ENCODE measurements at places on chromosomes 3 and 15.

DNA sequence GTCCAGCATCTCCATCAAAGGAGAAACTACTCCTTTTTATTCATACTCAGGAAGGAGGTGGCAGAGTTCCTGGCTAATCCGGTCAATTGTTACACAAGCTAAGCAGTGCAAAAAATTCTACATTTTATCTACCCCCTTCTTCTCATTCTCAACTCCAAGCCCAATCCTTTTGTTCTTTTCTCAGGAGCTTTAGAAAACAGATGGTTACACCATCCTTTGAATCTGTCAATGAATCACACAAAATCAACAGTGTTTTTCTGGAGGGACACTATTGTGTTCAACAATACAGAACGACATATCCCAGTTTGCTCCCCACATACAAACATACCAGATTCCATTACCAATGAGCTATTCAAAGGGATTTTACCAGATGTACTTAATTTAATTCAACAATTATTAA, 362.1 kb downstream of the MAGI1 start:
- DNase-seq, result no peak

DNA sequence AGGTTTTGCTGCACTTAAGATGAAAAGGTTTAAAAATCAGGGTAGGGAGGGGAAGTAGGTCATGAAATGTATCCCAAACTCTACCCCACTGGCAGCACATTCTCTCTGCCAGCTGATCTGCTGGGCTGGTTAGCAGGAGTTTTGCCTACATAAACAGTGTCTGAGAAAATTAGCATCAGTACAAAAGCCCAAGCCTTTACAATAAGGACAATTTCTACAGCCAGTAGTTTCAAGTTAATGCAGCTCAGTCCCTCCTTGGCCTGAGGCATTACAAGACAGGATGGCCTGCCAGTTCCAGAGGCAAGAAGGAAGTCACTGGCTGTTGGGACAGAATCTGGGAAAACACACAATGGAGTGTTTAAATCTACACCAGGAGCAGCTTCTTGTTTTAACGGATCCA, 32.8 kb downstream of the NCEH1 start:
- DNase-seq, result no peak

DNA sequence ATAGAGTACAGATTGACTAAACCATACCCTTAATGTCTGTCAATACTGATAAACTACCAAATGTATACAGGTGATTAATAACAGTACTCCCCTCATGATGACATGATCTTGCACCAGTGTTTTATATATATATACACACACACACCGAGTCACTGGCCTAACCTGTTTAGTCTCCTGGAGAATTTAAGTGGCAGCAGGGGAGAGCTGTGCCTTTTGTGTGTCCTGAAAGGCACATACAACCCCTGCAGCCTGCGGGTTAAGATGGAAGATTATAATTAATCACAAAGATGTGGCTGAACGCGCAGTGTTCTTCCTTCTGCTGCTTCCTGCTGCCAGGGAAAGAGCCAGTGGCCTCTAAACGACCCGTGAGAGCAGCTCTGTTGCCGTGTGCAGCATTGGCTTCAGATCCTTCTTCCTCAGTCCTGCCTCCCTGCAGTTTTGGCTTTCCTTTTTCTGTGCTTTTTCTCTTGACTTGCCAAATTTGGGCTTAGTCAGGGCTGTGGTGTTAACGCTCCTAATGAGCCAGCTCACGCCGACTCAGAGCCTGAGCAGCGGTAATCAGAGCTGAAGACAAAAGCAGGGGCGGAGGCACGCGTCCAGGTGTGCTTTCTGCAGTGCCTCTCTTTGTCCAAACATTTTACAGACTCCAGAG, 42.5 kb upstream of the UBE3A start:
- no peak for DNase-seq

DNA sequence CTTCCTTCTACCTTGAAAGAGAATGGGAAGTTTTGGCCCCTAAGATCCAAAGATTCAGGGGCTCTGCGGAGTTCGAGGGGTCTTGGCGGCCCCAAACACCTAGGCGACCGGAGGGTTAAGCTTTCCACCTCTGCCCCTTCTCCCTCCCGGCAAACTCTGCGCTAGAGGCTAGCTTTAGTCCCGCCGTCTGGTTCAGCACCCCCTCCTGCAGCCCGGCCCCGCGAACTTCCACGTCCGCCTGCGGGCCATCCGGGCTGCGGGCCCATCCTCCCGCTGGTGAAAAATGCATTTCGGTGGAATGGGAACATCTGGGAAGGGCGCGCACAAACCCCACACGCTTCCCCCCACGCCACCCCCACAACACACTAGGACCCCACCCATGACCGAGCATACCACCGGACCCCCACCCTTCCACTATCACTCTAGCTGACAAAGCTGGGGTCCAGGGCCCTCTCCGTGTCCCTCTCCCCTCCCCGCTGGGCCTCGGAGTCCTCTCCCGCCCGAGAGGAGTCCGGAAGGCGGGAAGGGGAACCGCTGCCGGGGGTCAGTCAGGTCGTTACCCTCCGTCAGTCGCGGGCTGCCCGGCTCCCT, 1.0 kb downstream of the SHOX2 start:
- no peak for DNase-seq

- no peak for DNase-seq
Measured at GRCh38 chr3:166783206-166783605, 596.9 kb downstream of the ZBBX start.

- no peak for DNase-seq
Measured at GRCh38 chr3:100455841-100456550, 36.4 kb upstream of the TMEM45A start.

- no peak for DNase-seq
Measured at GRCh38 chr3:185712337-185712736, 112.5 kb downstream of the IGF2BP2 start.

GRCh38 chr3:30661098-30661873, 54.9 kb downstream of the TGFBR2 start:
- peak; percentile 42 for DNase-seq

DNA sequence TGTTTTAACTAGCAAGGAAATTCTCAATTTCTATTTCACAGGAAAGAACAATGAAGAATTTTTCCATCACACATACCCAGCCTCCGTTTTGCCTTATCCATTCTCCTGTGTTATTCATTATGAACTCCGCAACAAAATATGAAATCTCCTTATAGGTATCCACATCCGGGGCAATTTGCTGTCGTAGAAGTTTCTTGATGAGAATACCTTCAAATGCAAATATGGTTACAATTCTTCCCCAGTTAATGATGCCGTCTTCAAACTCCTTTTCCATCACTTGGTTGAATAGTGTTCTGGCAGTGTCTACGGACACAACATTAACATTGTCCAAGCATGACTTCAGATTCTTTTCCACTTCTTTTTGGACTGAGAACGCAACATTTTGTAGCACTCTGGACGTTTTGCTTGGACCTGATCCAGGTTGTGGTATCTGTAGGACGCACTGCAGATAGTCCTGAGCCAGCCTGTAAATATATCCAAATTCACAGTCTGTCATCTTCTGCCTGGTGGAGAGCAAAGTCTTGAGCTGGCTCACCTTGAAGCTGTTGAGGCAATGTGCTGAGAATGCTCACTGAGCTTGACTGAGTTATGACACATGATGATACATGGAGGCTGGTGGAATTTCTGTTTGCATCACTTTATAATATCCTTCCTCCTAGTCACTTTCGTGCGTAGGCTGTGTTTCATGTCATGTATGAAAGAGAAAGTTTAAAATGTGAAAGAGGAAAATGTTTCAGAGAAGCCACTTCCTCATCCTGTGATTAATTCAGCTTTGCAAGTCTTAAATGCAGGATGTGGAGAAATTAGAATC, at the start of gene BCL2A1:
BCL2A1 (minus strand) TSS at position 573 of the 811 bp plus-strand sequence; CDS start at position 496, 77 bp downstream.
- DNase-seq, result peak; percentile 76

DNA sequence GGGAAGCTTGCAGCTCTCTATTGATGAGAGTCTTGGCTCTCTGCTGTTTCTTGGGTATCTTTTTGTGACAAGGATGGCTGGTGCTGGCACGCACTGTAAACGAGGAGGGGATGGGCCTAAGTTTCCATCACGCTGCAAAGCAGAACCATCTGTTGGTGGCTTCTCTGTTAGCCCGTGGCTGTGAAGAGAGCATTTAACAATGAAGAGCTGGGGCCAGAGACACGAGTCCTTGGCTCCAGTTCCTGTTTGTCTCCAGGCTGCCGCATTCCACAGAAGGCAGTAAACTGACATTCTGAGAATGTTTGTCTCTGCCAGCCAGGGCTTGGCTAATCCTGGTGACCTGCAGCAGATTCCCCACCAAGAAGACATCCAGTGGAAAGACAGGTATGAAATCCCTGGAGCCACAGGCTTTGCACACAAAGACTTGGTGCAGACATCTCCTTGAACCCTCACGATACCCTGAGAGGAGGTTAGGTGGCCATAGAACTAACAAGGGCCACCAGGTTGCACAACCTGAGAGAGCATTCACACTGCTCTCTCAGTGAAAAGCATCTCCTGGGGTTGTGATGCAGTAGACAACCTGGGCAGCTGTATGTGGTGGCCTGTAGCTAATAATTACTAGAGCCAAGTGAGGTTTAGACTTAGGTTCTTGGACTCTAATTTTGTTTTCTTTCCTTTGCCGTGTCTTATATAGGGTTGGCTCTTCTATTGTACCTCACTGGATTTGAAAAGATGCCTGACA, 130.9 kb downstream of the ASB7 start:
- no peak for DNase-seq

- DNase-seq, result no peak
Measured at GRCh38 chr15:70345251-70346019, 247.7 kb upstream of the TLE3 start.

DNA sequence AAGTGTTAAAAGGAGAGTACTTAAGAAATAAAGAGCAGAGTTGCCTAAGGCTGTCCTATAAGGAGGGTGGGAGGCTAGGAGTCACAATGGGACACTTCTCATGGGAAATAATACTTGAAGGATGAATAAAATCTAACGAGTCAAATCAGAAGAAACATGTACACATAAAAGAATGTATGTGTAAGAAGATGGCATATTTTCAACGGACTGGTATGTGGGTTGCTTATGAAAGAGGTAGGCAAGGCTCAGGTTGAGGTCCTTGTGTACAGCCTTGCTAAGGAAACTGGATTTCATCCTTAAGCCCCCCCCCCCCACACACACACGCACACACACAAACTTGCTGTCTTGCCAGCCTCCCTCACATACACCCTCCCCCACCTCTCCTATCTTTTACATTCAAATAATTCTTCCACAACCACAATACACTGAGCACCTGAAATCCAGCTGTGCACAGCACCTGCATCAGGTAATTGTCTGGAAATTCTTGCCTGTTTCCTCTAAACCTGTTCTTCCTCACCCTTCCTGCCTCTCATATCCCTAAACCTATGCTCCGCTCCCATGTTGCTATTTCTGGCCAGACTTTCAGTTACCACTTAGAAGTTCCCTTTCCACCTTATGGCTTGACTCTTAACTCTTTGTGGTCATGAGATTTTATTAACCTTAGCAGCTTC, 79.2 kb downstream of the FMN1 start:
- DNase-seq, result no peak

GRCh38 chr3:159727506-159727905, 261.1 kb upstream of the IL12A start:
- DNase-seq, result no peak

DNA sequence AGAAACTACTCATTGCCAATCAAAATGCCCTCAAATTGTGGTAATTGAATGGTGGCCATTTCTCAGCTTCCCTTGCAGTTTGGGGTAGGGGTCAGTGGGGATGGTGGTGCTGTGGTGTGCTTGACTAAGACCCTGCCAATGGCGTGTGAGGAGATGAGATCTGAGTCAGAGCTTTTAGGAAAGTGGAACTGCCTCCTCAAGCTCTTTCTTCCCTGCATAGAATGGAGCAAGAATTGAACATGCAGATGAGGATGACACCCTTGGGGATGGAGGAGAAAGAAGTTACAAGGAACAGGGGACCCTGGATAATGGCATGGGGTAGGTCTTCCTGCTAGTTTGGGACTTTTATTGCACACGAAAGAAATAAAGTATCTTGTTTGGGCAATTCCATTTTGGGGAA, 188.0 kb downstream of the PEX5L start:
- DNase-seq, result no peak

DNA sequence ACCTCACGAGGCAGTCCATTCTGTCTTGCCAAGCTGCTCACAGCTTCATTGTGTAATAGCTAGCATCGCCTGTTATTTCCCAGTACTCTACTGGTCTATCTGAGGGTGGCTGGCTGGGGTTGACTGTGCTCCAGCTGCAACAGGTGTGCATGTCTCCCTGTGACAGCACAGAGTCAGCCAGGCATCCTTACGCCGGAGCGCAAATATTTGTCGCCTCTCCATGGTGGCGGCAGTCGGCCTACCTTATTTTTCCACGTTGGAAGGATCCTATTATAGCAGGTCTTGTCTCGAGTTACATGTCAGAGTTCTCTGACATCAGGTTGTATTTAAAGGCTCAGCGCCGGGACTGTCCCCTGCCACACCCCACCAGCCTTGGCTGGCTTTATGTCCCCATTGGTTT, 307.1 kb downstream of the TLE3 start:
- DNase-seq, result no peak

GRCh38 chr15:25993506-25993905, 130.4 kb upstream of the ATP10A start:
- DNase-seq, result no peak

GRCh38 chr3:41808152-41808551, 153.8 kb downstream of the ULK4 start:
- no peak for DNase-seq

DNA sequence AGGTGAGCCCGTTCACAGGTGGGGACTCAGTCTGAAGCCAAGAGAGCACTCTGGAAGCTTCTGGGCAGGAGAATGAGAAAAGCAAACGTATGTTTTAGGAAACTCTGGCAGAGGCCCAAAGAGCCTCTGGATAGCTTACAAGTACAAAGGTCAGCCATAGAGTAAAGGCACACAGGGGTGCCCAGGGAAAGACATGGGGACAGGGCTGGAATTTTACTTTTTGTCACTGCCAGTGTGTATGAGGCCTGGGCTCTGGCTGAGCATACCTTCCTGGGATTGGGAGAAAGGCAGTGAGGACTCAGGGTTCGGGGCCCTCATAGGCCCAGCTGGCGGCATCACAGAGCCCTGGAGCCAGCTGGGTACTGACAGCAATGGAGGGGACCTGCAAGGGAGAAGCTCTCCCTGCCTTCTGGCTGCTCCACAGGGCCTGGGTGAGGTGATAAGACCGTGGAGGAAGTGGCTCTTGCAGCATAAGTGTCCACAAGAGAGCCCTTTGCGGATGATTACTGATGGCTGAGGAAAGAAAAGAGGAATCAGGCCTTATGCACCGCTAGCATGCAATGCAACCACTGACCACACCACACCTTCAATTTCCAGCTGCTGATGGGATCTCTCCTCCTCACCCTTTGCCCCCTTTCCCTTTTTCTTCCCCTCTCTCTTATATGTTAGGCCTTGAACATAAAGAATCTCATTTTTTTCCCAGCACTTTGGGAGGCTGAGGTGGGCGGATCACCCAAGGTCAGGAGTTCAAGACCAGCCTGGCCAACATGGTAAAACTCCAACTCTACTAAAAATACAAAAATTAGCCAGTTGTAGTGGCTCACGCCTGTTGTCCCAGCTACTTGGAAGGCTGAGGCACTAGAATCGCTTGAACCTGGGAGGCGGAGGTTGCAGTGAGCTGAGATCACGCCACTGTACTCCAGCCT, 25.1 kb upstream of the BCL2L10 start:
- peak; percentile 19 for DNase-seq

- peak; percentile 76 for DNase-seq
Measured at GRCh38 chr3:13012221-13012691, 61.0 kb downstream of the IQSEC1 start.

All from CD4-positive, alpha-beta T cell treated with Interleukin-17A for 1 hour (primary cell).